Right ventricle myocardium superior (tissue), 1 donor: ENCODE measurements at places on chromosomes 2 and 18. TPM values are rescaled to one million over a fixed set of nuclear protein-coding genes. Genes with fewer than 3 reads are reported as not detected.

DNA sequence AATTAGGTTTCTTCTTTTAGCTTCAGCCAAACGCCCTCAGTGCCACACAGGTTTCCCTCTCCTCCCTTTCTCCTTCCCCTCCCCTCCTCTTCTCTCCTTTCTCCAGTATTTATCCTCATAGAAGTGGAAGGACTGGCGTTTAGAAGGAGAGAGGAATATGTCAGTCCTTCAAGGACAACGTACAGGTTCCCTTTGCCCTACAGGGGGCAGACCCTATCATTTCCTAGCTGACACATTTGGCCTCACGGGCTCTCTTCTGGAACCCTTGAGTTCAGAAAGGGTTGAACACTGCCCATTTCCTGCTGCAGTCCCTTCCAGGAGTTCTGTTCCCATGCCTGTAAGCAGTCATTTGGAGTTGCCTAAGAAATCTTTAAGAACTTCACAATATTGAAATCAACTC is 46.1 kb downstream of the CDCA7 start:
- no peak for DNase-seq

The SKA1 gene
- total RNA-seq = 0.65 TPM

- no peak for DNase-seq
Measured at GRCh38 chr18:61894751-61895524, 2.1 kb upstream of the RNF152 start.

The MEIS1 gene
- total RNA-seq = 41.7 TPM

The LHCGR gene
- not detected for total RNA-seq

DNA sequence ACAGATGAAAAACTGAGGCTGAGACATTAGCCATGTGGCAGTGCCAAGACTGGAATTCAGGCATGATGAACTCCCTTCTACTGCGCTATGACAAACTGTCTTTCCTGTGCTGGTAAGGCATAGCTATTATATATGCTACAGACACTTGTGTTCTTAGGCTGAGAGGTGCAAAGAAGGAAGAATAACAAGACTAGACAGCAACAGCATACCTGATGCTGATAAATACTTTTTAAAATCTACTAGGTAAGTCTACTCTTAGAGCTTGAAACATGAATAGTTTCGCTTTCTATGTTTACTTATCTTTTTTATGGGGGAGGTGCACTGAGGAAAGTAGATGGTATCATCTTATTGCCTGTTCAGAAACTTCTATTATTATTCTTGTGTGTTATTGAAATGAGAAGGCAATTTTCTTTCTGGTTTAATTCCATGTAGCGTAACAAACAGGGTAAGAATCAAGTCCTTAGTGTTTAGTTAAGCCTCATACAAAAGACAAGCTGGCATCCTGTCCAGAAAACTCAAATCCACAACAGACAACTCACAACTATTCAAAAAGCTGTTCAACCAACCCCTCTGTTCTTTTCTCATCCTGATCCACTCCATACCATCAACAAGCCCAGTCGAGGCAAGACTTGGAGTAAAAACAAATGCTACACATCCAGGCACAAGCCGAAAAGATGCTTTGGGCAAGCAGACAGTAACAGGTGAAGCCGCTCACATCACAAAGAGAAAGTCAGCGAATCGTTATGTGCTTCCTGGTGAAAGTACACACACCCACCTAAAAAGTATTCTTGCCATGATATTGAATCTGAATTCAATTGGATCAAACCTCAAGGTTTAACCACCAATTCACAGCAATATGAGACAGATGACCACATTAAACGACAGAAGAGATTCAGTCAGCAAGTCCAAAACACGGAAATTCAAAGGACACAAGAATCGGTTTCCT is 1.5 kb downstream of the TTC32 start:
- no peak for DNase-seq
